ENCODE measurements at places on chromosomes 7 and 10.

GRCh38 chr10:72241691-72242252 is 25.7 kb upstream of the ASCC1 start:
- no peak for DNase-seq

DNA sequence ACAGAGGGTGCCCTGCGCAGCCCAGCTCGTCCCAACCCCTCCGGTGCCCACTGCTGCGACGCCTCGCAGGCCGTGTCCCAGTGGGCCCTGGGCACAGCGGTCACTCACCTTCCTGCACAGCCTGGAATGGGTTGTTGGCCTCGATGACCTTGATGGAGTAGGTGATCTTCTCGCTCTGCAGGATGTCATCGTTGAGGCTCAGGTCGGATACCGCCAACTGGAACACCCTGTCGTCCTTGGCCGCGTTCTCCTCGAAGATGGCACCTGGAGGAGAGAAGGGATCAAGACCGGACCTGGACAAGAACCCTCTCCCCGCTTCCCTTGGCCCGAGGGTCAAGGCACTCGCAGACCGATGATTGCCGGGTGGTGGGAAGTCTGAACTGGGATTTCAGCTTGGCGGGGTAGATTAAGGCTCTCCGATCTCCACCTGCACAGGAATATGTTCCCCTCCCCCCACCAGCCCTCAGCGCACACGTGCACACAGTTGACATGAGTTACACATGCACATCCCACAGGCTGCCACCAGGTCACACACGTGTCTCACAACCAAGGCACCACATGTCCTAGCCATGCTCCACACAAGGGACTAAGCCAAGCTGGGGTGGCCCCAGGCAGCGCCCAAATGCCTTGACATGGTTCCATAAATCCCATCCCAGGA is 2.6 kb downstream of the GRID1 start:
- DNase-seq, result no peak

GRCh38 chr10:133096616-133097269 is 9.0 kb downstream of the ADGRA1 start:
- DNase-seq, result no peak

DNA sequence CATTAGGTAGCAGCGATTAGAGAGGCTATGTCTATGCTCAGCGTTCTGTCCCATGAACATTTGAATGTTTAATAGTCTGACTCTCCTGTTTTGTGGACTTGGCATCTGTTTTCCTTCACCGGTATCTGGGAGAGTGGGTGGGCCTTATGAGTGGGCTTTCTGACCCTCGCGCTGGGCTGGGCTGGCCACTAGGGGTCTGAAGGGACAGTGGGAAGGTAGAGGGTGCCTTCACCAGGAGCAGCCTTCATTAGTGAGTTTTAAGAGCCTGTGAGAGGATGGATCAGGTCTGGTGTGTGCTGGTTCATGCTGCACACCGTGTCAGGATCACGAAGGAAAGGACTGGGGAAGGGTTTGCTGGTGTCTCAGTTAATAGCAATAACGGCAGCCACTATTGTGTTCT is 33.4 kb downstream of the DCLRE1A start:
- no peak for DNase-seq

DNA sequence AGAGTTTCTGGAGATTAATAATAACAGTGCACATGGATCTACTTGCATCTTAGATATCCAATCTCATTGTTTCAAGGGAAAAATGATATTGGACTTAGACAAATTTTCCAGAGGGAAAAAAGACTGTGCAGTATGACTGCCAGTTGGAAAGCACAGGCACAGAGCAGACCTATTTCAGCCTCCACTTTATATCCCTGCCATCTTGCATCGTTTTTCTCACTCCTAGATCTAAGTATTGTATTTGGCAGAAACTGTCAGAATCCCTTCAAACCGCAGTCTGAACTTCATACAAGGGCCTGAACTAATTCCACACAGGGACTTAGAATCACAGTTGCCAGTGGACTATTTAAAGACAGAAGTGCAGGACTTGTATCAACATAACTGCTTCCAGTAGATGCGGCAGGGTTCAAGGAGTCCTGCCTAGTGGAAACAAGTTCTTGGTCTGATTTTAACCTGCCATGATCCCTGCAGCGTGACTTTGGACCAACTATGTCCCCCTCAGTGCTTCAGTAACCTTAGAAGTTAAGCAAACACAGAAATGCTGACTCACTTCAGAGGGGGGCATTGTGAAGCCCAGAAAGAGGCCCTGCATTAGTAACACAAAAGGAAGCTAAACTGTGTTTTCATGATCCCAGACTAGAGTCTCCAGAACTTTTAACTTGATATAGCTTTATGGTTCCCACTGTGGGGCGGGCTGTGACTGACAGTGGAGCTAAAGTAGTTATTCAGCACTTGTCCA is 95.7 kb upstream of the PALS2 start:
- peak; percentile 81 for DNase-seq

DNA sequence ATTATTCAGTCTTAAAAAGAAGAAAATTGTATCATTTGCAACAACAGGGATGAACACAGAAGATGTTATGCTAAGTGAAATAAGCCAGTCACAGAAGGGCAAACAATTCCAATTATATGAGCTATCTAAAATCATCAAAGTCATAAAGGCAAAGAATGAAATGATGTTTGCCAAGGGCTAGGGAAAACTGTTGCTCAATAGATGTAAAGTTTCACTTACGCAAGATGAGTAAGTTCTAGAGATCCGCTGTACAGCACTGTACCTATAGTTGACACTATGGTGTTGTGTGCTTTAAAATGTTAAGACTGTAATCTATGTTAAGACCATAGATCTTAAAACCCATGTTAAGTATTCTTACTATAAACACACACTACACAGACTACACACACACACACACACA is 904.6 kb upstream of the LRRN3 start:
- peak; percentile 4 for DNase-seq

DNA sequence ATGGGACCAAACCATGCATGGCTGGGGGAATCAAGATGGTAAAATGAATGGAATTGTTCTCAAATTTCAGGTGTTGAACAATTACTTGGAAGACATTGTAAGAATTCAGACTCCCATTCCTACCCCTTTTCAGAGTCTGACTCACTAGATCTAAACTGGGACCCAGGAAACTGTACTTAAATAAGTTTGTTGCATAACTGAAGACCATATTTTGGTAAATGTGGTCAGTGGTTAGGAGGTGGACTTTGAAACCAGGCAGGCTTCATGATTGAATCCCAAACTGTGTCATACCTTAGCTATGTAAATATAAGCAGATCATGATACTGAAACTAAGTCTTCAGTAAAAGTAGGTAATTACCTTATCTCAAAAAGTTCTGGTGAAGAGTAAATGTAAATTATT is 41.7 kb downstream of the ZWINT start:
- DNase-seq, result peak; percentile 88

DNA sequence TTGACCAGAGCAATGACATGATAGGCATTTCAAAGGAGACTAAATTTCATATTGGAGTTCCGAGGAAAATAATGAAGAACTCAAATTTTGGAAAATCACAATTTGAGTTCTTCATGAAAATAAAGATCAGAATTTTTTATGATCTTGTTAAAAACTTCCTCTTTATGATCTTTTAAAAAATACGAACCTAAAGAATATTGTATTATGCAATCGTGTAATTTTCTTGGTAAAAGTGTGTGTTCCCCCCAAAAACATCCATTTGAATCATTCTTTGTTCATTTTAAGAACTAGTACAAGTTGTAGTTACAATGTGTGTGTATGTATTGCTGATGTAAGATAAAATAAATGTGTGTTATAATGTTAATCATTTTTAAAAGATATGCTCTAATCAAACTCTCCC is 79.3 kb upstream of the PDK4 start:
- no peak for DNase-seq

- DNase-seq, result no peak
Measured at GRCh38 chr7:55174856-55175255, 156.0 kb downstream of the EGFR start.

GRCh38 chr10:115696747-115697146 is 576.3 kb downstream of the GFRA1 start:
- no peak for DNase-seq

- peak; percentile 98 for DNase-seq
Measured at GRCh38 chr7:17532861-17533404, 234.5 kb downstream of the AHR start.

- DNase-seq, result no peak
Measured at GRCh38 chr7:106022193-106022821, 59.2 kb downstream of the CDHR3 start.

DNA sequence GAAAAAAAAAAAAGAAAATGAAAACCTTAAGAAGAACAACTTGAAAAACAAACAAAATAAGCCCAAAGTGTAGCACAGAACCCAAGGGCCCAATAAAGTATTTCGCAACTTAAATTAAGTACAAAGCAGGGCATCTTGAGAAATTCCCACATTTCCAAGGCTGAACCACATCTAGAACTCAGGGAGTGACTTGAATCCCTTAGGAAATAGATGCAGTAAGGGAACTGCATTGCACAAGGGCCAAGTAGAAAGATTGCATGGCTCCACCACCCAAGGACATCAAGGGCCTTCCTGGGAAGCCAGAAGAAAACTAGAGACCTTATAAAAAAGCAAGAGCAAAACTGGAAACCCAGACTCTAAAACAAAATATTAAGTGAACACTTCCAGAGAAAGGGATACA is 352.7 kb downstream of the CXCL12 start:
- peak; percentile 76 for DNase-seq

DNA sequence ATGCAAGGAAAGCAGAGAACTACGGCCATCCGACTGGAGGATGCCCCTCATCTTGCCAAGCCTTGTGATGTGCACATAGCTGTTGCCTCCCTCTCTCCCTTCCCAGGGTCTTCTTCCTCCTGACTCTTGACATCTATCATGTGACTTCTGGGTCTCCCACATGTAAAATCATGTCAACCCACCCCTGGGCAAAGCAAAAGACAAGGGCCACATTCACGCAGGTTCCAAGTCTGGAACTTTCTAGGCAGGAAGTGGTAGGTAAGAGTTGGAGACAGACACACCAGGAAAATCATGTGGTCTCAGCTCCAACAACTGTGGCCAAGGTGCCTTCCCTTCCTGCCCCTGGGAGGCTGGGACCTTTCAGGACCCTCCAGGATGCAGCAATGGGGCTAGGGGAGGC is 187.3 kb downstream of the CXCL12 start:
- no peak for DNase-seq

GRCh38 chr7:36605261-36606051 is 118.8 kb downstream of the AOAH start:
- peak; percentile 38 for DNase-seq

GRCh38 chr7:1675036-1675671 is 5.1 kb downstream of the ELFN1 start:
- DNase-seq, result no peak

DNA sequence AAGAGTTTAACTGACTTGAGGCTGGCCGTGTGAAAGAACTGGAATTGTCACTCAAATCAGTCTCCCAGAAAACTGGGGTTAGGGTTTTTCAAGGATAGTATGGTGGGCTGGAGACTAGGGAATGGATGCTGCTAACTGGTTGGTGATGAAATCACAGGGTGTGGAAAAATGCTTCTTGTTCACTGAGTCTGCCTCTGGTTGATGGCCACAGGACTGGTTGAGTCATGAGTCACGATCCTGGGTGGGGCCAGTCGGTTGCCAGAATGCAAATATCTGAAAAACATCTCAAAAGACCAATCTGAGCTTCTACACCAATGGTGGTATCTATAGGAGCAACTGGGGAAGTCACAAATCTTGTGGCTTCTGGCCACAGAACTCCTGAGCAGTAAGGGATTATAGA is 16.3 kb upstream of the BAMBI start:
- DNase-seq, result peak; percentile 91

DNA sequence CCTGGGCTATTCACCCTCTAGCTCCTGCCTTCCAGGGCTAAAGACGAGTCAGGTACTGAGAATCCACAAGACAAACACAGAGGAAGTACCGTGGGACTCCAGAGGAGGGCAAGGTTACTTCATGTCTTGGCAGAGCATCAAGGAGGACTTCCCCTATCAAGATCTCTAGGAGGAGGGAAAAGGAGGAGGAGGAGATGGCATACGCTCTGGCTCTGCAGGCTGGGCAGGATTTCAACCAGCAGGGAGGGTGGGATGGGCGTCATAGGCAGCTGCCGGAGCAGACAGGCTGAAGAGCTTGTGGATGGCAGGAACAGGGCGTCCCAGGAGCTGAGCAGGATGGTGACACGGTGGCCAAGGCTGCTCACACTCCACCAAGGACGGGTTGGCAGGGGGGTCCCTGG is 21.3 kb downstream of the MDH2 start:
- DNase-seq, result peak; percentile 99

DNA sequence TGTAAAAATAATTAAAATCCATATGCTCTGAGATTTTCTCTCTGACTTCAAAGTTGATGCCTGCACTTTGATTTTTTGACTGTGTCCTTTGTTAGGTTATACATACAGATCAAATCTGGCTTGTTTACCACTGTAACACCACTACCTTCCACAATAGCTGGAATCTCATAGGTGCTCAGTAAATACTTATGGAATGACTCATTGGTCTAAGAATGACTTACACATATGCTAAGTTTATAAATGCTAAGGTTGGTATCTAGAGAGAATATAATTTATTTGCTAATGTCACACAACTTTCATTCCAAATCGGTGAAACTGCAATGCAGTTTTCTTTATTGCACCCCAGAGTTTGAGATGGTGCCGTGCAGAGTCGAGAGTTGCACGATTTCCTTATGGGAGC is 578.5 kb downstream of the SH2D4B start:
- DNase-seq, result peak; percentile 23

- DNase-seq, result no peak
Measured at GRCh38 chr7:28807396-28807994, 150.6 kb downstream of the TRIL start.

- no peak for DNase-seq
Measured at GRCh38 chr10:131815266-131816156, 85.3 kb upstream of the PPP2R2D start.

DNA sequence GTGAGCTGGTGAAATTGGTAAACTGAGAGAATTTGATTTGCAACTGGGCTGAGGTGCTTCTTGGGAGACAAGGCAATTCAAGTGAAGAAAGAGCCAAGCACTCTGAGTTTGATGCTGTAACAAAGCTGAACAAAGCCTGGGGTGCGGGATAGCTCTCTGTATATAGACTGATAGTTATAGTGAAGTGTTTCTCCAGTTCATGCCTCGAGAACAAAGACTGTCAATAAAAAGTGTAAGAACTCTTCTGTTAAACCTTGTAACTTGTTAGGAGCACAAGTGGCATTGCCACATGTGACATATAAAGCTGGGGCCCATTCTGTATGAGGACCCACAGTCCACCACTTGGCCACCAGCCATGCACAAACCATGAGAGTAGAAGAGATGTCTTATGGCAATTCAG is 11.3 kb upstream of the PNPLA8 start:
- DNase-seq, result no peak
